HTR-8/SVneo (cell line): ENCODE measurements at places on chromosomes 5 and 9.

DNA sequence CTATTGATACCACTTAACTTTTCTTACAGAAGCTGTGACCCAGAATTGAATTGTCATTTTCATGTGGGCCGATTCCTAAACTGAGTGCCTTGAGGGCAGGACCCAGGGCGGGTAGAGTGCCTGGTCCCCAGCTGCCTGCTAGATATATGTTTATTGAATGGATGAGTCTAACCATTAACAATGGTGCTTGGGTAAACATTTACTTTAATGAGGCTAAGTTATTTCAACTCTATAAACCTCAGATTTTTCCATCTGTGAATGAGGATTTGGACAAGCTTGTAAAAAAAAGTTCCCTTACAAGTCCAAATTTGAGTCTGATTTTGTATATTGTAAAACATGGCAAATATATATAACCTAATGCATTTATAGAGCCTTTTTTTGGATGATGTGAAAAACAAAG is 181.8 kb upstream of the ELL2 start:
- DNase-seq: no peak

GRCh38 chr9:98010445-98010844 is 27.3 kb downstream of the ANP32B start:
- no peak for DNase-seq

DNA sequence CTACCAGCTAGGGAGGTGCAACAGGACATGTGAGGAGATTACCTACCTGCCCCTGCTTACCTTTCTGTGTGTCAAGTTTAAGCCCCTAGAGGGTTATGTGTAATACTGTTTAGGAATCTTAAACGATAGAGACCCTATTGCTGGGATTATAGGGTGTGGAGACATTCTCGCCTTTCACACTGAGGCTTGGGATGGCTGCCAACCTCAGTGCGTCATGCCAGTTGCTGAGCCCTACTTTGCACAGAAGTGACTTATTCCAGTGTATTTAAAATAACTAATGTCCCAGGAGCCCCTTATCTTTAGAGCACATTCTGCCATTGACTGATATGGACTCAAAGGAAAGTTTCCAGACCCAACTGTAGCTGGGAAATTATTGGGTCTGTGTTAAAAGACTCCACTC is 76.6 kb upstream of the XPA start:
- DNase-seq: no peak

DNA sequence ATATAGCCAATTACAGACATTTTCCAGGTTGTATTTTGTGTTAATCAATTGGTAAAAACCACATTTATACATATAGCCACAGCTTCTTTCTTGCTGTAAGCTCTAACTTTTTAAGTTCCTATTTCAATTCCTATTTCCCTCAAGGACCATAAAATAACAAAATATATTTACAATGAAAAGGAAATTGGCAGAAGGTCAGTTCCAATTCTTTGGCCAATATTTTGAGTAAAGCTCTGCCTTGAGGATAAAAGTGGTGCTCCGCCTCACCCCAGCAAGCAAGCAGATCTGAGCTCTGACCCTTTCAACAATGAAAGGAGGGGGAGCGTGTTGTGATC is 203.4 kb upstream of the RASEF start:
- no peak for DNase-seq

GRCh38 chr5:135535420-135535819 is 344 bp downstream of the NEUROG1 start:
- DNase-seq: no peak
